GM10248 (cell line): ENCODE measurements at places on chromosomes 5 and 9.
A peak's percentile ranks its signal among the peaks of the same experiment; 100 is the strongest.

GRCh38 chr5:14715481-14715880, 51.0 kb downstream of the OTULIN start:
- no peak for DNase-seq

DNA sequence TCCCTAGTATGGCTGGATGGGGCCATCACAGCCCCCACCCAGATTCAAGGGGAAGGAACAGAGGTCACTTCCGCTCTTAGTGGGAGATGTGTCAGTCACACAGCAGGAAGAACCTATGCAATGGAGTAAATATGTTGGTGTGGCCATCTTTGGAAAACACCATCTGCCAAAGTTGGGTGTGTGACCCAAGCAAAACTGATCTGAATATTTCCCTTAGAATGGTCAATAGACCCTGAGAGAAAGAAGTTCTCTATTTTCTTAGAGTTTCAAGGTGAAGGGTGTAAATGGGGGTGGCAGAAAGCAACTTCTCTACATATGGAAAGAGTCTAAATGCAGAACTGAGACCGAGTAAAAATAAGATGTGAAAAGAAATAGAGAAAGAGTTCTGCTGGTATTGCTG, 212.7 kb downstream of the ESM1 start:
- DNase-seq, result no peak

DNA sequence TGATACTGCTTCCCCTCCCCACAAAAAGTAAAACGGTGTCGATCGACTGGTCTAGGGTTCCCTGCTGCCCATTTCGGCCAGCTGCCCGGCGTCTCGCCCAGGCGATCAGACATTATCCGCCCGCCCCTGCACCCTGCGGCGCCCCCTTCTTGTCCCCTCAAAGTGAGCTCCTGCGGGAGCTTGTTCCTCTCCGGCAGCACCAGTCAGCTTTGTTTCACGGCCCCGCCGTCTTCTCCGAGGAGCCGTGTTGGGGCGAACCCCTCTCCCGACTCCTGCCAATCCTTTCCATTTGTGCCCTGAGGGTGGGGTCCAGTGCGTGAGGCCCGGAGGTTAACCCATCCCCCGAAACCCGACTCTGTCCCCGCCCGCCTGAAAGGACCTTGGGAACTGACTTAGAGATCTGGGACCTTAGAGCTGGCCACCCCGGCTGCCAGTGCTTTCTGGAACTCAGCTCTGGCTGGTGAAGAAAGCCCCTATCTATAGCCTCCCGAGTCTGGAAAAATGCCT, 518 bp downstream of the UBE2B start:
- peak; percentile 34 for DNase-seq

DNA sequence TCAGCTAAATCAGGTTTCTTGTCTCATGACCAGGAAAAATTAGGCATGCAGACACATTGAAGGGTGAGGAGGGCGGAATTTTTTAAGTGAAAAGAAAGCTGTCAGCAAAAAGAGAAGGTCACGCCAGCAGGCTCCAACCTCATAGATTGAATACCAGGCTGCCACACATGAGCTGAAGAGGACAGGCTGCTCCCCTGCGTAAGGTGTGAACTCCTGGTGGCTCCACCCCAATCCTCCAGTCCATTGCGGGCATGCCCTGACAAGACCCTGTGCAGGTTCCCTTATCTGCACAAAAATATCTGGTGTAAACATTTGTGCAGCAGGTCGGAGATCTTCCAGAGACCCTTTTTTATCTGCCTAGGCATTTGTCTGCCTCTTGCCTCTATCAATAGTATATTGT, 22.9 kb upstream of the TEX10 start:
- no peak for DNase-seq
